ENCODE measurements at places on chromosomes 4 and X.

DNA sequence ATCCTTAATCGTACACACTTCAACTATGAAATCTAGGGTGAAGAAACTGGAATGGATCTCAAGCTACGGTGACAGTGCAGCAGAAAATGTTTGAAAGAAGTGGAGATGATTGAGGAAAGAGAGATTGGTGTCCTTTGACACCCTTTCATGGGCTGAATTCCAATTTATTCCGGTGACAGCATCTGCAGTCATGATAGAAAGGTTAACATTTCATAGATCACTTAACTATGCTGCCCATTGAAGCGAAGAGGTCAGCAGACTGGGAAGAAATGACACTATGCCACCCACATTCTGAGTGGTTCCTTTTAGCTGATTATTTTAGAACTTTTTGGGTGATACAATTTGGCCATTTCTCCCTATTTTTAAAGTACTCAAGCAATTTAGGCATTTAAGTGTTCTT, 82.3 kb downstream of the DNAAF6 start:
- DNase-seq = no peak

GRCh38 chr4:150098214-150098613, 20.0 kb downstream of the DCLK2 start:
- no peak for DNase-seq

- no peak for DNase-seq
Observed at GRCh38 chr4:17915439-17915838, 104.7 kb downstream of the NCAPG start.

GRCh38 chrX:33190016-33190415, 21.3 kb downstream of the DMD start:
- DNase-seq = no peak

DNA sequence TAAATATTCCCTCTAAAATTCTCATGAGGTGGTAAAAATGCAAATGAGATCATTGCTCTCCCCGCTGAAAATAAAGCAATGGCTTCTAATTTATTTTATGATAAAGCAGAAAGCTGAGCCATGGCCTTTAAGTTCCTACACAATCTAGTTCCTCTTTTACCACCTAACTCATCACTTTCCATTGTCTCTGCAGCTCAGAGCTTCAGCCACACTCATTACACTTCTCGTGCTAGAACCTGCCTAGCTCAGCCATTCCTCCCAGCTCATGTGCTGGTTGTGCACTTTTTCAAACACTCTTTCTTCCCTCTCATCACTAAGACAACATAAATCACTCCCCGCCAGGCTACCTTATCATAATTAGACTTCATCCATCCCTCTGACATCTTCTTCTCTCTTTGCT, 1112.1 kb upstream of the PRKX start:
- DNase-seq = no peak

DNA sequence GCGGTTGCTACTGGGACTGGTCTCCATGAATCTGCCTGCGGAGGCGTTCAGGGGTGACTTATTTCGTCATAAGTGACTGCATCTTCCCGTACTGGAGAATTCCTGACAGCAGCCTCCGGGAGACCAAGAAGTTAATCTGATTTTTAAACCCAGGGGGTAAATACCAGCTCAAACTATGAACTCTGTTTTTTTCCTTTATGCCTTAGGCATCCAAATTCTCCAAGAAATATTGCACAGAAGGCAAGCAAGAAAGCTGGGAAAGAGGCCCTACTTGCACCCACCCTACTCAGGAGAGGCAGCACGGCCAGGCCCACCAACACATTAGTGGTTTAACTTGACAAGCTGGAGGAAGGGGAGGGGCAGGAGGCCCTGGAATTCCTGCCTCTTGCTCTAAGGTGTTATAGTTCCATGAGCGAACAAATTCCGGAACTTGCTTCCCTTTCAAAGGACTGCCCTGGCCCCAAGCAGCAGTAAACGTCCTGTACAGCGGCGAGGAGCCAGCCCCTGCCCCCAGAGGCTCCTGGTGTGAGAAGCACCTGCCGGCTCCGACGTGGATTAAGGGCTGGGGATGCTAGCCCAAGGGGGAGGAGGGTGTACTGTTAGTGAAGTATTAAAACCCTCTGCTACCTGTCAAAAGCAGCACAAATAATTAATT, 177.2 kb downstream of the AFAP1 start:
- no peak for DNase-seq

DNA sequence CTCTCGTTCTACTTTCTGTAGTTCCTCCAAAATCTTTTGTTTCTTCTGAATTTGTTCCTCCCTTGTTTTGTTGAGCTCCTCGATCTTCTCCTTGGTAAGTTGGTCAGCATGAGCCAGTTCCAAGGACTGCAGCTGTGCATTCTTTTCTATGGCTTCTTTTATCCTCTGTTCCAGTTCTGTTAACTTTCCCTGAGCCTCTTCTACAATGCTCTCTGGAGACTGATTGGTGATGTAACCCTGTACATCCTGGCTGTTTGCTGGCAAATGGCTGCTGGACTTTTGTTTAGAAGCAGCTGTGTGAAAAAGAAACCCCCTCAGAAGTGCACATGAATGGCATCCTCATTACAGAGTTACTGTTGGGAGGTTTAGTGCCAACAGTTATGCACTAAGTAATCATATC, 70.5 kb upstream of the COX18 start:
- DNase-seq = no peak

- no peak for DNase-seq
Observed at GRCh38 chrX:35040871-35041270, 98.3 kb downstream of the FAM47B start.

GRCh38 chrX:19677121-19677520, 161.8 kb upstream of the MAP3K15 start:
- DNase-seq = no peak

GRCh38 chr4:102637391-102637790, 123.4 kb downstream of the MANBA start:
- no peak for DNase-seq

DNA sequence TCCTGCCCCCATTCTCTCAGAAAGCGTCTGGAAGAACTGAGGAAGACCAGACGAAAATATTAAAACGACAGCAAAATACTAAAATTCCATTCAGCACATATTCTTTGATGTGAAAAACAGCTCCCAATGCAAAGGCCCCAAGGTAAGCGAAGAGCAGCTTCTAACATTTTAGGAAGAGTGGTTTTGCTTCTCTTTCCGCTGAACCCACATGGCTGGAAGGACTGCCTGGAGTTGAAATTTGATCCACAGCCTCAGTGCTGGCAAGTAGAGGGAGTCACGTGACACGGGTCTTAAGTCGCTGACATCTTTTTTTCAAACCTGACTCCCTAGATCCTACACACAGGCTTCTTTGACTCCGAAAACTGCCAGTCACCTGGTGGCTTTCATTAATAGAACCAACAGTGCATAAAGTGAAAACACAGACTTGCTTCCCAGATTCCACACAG, at the start of gene FAM13A:
Gene FAM13A, minus strand, starts transcription at position 233 of the 446 bp plus-strand sequence. Its CDS starts 221 bp downstream, at position 12.
- peak; percentile 8 for DNase-seq

- DNase-seq = no peak
Observed at GRCh38 chrX:114906984-114907510, 110.4 kb downstream of the IL13RA2 start.

GRCh38 chr4:610411-611261, 14.7 kb upstream of the PDE6B start:
- DNase-seq = no peak

GRCh38 chr4:86730310-86730709, 118.9 kb downstream of the SLC10A6 start:
- no peak for DNase-seq

- DNase-seq = no peak
Observed at GRCh38 chr4:122146652-122147051, 5.5 kb upstream of the BLTP1 start.

GRCh38 chrX:1853916-1854315, 239.1 kb downstream of the ASMT start:
- no peak for DNase-seq

- no peak for DNase-seq
Observed at GRCh38 chr4:53721263-53721662, 130.0 kb upstream of the LNX1 start.

GRCh38 chrX:153441981-153442380, 3.9 kb downstream of the TREX2 start:
- no peak for DNase-seq

DNA sequence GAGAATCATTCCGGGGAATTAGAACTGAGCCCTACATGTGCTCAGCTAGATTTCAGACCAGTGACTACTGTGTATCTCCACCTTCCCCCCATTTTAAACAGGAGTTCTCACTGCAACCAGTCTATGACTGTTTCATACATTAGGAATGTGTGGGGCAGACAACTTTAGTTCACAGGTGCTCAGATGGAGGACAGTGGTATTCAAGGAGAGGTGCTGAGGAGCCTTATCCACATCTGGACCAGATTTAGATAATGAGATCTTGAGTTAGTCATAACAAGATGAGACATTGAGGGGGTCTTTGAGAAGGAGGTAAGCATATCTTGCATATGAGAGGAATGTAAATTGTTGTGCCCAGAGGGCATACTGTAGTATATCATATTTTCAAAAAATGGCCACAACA, 32.8 kb upstream of the RELL1 start:
- DNase-seq = no peak

GRCh38 chr4:5018603-5019002, 655 bp downstream of the CYTL1 start:
- no peak for DNase-seq
